ENCODE measurements at places on chromosomes 3 and 15.

DNA sequence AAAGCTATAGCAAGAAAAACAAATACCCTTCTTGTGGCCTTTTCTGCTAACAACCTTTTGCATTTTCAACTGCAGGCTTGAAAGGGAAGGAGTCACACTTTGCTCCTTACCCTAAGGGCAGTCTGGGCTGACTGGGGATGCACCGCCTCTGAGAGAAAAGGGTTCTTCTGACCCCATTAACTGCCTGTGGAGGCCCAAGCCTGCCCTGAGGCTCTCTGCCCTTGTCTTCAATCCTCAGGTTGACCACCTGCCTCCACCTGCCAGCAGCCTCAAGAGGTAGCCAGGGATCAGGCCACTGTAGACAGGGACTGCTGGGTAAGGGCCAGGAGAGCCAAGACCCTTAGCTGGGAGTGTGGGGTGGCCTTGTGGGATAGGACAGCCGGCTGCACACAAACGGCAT is 93.8 kb downstream of the SQOR start:
- DNase-seq: no peak

- no peak for DNase-seq
Observed at GRCh38 chr3:87848003-87848402, 210.8 kb downstream of the CGGBP1 start.

- no peak for DNase-seq
Observed at GRCh38 chr15:93158097-93158900, 69.3 kb upstream of the RGMA start.

DNA sequence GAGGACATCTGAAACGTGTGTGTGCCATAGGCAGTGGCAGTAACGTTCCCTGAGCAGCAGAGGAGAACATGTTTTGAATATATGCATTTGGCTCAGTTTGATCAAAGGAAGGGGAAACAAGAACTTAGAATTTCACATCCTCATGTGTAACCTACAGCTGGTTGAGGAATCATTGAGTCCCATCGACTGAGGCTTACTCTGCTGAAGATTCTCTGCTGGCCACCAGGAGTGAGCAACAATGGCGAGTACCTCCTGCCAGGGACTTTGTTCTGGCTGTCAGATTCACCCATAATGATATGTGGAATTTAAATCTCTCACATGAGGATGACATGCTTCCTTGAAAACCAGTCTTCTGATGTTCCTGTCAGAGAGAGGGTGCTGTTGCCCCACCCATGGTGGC is 21.3 kb downstream of the GORASP1 start:
- DNase-seq: no peak

DNA sequence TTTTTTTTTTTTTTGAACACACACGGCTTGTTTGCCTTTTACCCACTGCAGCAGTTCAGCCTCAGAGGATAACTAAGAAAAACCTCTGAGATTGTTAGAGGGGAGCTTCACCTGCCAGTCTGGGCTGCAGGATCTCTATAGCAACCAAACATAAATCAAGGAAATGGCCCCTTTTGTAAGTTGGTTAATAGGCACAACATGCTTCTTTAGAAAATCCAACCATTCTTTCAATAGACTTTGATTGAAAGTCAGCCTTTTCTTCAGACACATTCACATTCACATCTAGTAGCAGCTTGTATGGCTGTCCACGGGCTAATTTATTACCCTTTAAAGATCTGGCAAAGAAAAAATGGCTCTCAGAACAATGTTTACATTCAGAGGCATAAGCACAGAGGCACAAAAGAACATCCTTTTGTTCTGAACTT is 136.6 kb upstream of the RARB start:
- no peak for DNase-seq

GRCh38 chr3:197041875-197042488 is 12.4 kb upstream of the MELTF start:
- DNase-seq: no peak

GRCh38 chr3:159169828-159170227 is 368.0 kb downstream of the MFSD1 start:
- DNase-seq: no peak

- DNase-seq: peak; percentile 14
Observed at GRCh38 chr3:185176750-185177359, 24.0 kb upstream of the C3orf70 start.

DNA sequence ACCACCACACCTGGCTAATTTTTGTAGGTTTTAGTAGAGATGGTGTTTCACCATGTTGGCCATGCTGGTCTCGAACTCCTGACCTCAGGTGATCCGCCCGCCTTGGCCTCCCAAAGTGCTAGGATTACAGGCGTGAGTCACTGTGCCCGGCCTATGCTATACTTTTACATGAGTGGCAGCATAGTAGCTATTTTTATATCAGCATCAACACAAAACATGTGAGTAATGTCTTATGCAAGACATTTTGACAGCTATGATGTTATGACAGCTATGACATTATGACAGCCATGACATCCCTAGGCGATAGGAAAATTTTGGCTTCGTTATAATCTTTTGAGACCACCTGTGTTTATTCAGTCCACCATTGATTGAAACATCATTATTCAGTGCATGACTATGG is 4.1 kb upstream of the NAALADL2 start:
- no peak for DNase-seq

DNA sequence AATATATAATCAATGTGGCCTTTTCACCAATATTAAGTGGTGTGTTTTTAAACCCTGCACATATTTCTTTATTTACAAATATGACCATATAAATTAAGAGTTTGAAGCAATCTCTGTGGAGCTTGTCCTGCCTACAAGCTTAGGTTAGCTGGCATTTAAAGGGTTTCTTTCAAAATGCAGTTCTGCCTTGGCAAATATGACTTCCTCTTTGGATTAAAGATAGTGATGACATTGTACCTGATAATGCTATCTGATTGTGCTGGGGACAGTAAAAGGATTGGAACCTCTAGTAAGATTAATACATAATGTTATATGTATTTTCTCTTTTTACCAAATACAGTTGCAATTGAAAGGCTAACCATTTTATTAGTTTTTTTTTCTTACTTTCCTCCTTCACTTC is 249.1 kb downstream of the OTOL1 start:
- DNase-seq: no peak

- no peak for DNase-seq
Observed at GRCh38 chr15:70569091-70569713, 194.2 kb downstream of the UACA start.

- no peak for DNase-seq
Observed at GRCh38 chr3:101976473-101976872, 127.2 kb downstream of the NFKBIZ start.

DNA sequence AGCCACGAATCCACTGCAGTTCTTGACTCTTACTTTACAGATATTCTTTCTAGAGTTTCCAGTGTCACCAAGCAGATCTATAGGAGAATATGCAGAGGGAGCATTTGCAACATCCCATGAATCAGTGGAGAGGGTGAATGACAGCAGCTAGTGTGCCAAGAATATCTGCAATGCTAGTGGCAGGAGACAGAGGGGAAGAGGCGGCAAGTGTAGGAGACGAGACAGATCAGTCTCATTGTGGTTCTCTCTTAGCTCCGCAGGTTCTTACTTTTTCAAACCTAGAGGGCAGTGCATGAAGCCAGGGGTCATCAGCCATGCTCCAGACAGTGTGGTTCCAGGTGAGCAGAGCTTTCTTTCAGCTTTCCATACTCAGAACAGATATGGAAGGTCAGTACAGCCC is 744 bp downstream of the ZNF619 start:
- DNase-seq: no peak

- DNase-seq: no peak
Observed at GRCh38 chr3:72317491-72317890, 530.8 kb downstream of the SHQ1 start.

DNA sequence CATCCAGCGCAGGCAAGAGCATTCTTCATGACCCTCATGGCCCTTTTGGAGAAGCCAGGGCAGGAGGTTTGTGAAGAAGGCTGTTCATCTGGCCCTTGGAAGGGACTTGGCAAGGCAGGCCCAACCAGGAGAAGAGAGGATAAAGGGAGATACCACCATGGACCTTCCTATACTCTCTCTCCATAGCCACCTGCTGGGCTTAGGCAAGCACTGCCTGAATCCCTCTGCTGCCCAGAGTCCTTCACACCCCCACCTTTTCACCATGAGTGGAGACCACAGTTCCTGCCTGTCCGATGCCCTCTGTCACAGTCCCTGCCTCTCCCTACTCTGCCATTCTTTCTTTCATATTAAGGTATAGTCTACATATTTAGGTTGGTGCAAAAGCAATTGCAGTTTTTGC is 10.6 kb upstream of the SFMBT1 start:
- no peak for DNase-seq

- no peak for DNase-seq
Observed at GRCh38 chr3:15368561-15369135, 36.3 kb upstream of the SH3BP5 start.

DNA sequence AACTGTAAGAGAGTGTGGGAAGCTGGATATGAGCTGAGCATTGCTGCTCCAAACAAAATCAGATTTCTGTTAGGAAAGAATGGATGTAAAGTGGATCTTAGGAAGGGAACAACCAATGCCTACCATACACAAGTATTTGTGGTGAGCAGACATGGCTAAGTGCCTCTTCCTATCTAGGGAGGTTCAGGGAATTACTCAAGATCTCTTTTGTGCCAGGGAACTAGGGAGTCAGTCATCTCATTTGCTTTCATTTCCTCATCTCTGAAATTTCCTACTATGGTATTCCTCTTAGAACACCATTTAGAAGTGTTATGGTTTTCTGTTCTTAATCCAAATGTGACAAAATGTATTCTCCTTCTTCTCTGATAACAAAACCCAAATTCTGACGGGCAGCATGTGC is 396.5 kb downstream of the FHIT start:
- no peak for DNase-seq

GRCh38 chr3:8371085-8371551 is 130.5 kb upstream of the LMCD1 start:
- DNase-seq: no peak

DNA sequence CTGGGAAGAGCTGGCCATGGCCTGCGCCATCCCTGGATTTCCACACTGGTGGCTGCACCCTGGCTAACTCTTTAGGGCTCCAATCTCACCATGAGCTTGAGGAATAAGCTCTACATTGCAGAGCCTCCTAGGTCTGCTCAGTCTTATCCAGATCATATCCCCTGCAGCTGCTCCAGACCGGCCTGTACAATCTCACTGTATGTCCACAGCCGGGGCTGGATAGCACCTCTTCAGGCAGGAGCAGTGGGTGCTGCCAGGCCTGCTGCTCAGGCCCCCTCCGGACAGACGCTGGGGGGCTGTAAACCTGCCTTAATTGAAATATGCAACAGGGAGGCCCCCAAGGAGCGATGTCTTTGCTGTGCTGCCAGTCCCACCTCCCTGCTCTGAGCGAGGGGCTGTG is 15.6 kb downstream of the INSYN1 start:
- no peak for DNase-seq

- no peak for DNase-seq
Observed at GRCh38 chr15:40944510-40945296, 8.6 kb upstream of the CHAC1 start.

- DNase-seq: no peak
Observed at GRCh38 chr15:65376767-65377104, 1.1 kb downstream of the IGDCC3 start.

GRCh38 chr15:27845535-27846369 is 253.4 kb downstream of the OCA2 start:
- DNase-seq: no peak

GRCh38 chr3:57818772-57819171 is 62.7 kb downstream of the SLMAP start:
- no peak for DNase-seq

DNA sequence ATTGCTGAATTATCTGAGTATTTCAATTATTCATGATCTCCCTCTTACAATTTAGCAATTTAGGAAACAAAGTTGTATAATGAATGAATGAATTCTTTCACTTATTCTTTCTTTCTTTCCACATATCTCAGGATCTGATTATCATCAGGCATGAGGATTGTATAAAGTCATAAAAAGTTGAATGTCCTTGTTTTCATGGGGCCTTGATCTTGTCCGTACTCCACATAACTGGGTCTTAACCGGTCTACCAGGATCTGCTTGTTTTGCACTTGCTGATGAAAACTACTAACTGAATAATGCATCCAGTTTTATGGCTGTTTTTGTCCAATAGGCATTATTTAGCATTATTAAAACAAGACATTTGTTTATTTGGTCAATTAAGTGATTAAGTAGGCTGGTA is 12.6 kb downstream of the C3orf85 start:
- no peak for DNase-seq

DNA sequence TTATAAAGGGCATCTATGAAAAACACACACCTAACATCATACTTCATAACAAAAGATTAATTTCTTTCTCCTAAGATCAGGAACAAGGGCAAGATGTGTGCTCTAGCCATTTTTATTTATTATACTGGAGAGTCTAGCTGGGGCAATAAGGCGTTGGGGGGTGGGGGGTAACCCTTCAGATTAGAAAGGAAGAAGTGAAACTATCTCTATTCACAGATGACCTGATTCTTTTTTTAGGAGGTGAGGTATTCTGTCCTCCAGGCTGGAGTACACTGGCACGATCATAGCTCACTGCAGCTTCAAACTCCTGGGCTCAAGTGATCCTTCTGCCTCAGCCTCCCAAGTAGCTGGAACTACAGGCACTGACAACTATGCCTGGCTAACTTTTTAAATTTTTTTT is 89.5 kb upstream of the MANF start:
- no peak for DNase-seq

- no peak for DNase-seq
Observed at GRCh38 chr3:190094160-190094718, 26.5 kb downstream of the P3H2 start.

GRCh38 chr15:95932141-95932540 is 398.4 kb upstream of the NR2F2 start:
- no peak for DNase-seq

DNA sequence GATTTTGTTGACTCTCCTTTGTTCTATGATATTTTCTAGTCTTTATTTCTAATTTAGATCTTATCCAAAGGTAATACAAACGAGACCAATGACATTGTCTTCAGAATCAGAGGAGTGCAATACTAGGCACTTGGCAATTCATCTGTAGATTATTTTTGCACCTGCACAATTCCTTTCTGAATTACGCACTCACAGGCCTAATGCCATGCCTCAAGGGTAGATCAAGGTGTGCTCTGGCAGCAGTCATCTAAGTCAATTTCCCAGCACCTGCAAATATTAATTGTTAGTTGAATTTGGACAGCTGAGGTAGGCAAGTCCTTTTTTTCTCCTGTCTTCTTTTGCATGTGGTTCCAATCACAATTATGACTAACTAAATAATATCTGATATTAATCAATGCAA is 653.2 kb downstream of the ROBO2 start:
- no peak for DNase-seq

DNA sequence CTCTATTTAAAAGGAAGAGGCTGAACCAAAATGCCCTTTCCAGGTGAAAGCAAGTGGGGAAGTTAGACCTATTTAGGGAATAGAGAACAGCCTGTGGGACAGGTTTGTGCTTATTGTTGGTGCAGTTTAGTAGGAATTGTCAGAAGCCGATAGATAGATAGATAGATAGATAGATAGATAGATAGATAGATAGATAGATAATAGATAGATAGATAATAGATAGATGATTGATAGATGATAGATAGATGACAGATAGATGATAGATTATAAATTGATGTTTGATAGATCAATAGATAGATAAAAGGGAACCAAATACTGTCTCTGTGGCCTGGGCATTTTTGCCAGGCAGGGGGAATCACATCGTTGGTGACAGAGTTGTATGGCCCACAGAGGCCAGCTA is 42.5 kb downstream of the SH3GL3 start:
- no peak for DNase-seq

GRCh38 chr15:27564656-27565055 is 534.5 kb downstream of the OCA2 start:
- DNase-seq: no peak

GRCh38 chr3:146605106-146605505 is at the start of gene PLSCR5:
Gene PLSCR5, minus strand, starts transcription at chr3:146605346. Its CDS starts 134 bp downstream, at chr3:146605212.
- DNase-seq: no peak

Data from activated CD4-positive, alpha-beta T cell treated with anti-CD3 and anti-CD28 coated beads, Interleukin-2, amount 50 U/mL, for 1 hour (primary cell).